ENCODE measurements at places on chromosomes 6 and 20.

DNA sequence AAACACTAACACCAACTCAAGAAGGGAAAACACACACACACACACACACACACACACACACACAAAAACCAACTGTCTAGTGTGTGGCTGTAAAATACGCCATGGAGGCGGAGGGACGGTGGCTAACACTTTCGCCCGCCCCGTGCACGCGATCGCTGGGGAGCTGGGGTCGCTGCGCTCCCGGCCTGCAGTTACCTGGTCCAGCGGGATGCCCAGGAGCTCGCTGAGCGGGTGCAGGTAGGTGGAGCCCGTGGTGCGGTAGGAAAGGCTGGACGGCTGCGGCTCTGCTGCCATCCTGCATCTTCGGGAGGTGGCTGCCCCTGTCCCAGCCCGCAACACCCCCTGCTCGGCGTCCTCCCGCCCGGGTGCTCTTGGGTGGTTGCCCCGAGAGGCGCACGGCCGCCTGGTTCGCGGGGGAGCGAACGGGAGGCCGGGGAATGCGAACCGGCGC, 303 bp downstream of the MBOAT1 start:
- DNase-seq: no peak

- DNase-seq: no peak
Measured at GRCh38 chr6:84804720-84805119, 40.3 kb upstream of the TBX18 start.

GRCh38 chr6:108840919-108841318, 7.3 kb upstream of the ARMC2 start:
- no peak for DNase-seq

DNA sequence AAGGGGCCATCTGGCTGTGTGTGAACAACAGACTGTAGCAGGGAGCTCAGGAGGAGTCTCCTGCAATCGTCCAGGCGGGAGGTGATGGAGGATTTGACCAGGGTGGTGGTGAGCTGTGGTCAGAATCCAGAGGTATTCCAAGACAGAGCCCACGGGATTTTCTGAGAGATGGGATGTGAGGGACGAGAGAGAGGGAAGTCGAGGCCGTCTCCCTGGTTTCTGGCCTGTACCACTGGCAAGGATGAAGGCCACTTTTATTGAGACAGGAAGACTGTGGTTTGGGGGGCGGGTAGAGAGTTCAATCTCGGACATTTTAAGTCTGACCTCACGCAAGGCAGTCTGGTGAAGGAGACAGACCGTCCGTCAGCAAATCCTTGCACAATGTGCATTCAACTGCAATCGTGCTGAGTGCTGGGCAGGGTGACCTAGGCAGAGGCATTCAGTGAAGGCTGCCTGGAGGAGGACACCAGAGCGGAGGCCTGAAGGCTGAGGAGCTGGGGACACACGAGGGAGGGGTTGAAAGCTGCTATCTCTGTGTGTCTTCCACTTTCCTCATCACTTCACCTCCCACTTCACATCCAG, 53.9 kb downstream of the PREX1 start:
- no peak for DNase-seq

- DNase-seq: no peak
Measured at GRCh38 chr6:146943664-146944063, 260.6 kb upstream of the STXBP5 start.

DNA sequence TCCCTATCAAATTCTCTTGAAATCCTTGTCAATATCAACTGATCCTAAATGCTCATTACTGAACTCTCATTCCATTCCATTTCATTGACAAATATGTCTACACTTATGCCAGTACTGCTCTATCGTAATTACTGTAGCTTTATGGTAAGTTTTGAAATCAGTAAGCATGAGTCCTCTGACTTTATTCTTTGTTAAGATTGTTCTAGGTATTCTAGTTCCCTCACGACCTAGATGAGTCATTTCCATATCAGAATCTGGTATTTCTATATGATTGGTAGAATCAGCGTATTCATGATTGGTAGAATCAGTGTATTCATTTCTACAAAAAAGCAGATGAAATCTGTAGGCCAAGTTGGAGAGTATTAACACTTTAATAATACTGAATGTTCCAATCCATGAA, 318.6 kb upstream of the RUNX2 start:
- DNase-seq: no peak

GRCh38 chr6:136720045-136720770, 72.1 kb downstream of the MAP3K5 start:
- no peak for DNase-seq

DNA sequence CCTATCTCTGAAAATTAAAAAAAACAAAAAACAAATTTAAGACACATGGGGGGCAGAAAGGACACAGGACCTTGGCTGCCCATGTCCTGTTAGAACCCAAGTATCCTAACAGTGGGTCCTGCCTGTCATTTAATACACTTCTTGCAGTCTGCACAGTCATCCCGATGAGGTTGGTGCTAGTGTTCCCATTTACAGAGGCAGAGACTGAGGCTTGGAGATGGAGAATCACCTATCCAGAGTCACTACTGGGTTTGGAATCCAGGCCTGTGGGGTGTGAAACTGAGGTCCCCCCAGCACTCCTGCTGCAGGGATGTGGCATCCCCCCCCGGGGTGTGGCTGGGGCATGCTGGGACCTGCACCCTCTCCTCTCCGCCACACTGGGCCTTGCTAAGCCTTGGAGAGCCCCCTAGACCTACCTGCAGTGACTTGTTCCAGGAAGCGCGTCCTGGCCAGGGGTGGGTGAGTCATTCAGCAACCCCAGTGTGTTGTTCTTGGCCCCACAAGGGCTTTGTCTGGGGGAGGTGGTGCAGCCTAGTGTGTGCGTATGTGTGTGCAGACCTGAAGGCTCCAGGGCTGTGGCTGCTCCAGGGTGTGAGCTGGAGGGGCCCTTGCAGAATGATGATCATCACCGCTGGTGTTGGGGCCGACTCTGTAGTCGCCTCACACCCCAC, 49.7 kb downstream of the BCAS4 start:
- no peak for DNase-seq

Data from activated T-helper 9 cell treated with anti-CD3 and anti-CD28 coated beads, Interleukin-2, amount 50 U/mL, for 16 hours (primary cell).